Activated CD8-positive, alpha-beta T cell treated with anti-CD3 and anti-CD28 coated beads for 36 hours (primary cell): ENCODE measurements at places on chromosomes 7 and 10. TPM values are rescaled to one million over a fixed set of nuclear protein-coding genes. Genes with fewer than 3 reads are reported as not detected.
A peak's percentile ranks its signal among the peaks of the same experiment; 100 is the strongest.

APBB1IP gene
- total RNA-seq = 64.8 TPM

KNDC1 gene
- total RNA-seq = not detected

NEUROD6 gene
- not detected for total RNA-seq

PLEKHS1 gene
- total RNA-seq = not detected

DNA sequence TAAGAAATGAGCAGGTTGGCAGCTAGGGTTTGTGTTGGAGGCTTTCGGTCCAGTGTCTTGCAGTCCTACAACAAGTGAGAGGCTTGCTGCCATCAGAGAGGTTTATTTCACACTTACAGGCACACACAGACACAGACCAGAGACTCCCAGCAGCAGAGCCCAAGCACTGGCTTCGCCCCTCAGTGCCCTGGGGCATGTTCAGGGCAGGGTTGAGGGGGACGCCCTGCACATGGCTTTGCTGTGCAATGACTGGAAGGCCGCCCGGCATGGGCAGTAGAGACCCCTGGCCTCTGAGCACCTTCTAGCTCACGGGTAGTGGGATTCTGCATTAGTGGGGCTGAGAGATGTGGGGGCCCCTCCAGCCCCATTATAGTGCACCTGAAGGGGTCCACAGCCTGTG, 3.8 kb downstream of the SPRN start:
- DNase-seq = no peak

DNA sequence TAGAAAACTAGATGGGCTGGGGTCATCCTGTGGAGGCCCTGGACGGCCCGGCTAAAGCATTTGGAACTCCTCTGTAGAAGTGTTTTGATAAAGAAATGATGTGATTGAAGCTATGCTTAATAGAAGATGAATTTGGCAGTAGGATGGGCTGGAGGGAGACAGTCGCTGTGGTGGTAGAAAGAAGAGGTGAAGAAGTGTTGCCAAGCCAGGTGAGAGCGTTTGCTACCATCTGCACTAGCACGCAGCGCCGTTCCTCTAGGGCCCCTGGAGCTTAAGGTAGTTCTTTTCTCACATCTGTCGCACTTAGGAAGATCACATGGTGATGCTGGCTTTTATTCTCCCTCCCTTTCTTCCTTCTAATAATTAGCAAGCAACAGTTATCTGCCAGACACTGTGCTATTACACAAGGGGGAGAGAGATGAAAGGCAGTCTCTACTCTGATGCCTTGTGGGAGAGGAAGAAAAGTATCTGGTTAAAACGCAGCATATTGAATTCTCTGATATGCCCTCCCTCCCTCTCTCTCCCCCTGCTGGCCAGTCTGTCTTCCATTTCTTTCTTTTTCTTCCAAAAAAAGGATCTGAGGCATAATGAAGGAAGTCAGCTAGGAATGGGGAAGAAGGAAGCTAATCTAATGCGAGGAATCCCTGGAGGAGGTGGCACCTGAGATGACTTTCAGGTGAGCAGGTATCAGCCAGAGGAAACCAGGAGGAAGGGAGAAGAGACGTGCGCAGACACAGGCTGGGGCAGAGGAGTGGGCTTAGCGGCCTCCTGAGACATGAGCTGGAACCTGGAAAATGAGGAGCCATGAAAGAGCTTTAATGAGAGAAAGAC, 162.3 kb upstream of the KLF14 start:
- DNase-seq = no peak

- peak; percentile 15 for DNase-seq
Observed at GRCh38 chr10:100009283-100009792, 409 bp downstream of the DNMBP start.

DNA sequence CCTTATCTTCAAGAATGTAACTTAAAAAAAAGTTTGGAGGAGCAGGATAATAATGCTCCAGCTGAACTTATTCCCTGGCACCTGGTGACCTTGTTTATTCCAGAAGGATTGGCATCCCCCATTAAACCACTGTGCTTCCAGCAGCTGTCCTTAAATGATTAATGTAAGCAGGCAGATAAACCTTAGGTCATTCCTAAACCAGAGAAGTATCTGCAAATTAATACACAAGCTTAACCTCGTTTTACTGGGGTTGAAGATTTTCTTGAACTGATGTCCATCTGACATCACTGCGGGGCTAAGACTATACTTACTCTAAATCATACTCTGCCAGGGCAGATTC, 116.1 kb upstream of the PALS2 start:
- no peak for DNase-seq

- DNase-seq = no peak
Observed at GRCh38 chr7:148790131-148790726, 91.5 kb downstream of the CUL1 start.

DNA sequence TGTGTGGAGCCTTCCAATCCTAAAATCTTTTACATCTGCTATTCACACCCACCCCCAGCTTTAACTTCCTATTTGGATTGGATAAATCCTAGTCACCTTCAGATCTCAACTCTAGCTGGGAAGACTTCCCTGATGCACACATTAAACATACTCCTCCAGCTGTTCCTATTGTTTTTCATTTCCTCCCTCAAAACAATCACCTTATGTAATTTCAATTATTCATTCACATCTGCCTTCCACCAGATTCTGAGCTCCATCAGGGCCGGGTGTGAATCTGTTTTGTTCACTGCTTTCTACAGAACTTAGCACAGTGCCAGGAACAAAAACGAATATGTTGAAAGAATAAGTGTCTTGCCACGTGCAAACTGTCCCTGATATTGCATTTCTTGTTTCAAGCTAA, 497.4 kb downstream of the PLXDC2 start:
- DNase-seq = no peak

DNA sequence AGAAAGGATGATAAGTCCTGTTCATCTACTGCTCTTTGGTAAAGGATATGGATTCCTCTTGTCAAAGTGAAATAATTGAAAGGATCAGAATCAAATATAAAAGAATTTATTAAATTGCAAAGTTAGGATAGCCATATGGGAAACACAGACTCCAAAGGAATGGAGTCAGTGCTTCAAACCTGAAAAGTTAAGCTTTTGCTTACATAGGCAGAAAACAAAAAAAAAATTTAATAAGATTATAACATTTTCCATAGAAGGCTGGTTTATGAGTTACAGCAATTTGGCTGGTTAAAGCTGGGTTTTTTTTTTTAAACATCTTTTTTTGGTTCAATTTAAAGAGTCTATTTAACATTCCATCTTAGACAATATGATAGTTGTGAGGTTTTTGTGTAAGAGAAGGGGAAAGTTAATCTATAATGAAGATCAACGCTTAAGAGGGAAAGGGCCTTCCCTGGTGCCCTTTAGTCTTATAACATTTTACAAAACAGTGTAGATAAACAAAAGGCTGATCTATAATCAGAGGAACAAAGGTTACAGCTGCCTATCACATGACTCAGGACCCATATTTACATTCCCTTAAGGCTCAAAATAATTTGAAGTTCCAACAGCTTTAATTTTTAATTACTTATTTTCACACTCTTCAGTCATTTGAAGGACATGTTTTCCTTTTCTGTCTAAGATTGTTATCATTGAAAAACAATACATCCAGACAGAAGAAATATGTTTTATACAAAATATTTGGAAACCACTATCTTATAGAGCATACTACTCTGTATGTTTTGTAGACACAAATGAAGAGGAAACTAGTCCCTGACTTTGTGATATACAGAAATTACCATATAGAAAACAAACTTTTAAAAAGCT, 234.3 kb upstream of the MBL2 start:
- no peak for DNase-seq

- DNase-seq = no peak
Observed at GRCh38 chr10:15742836-15743235, 23.1 kb upstream of the ITGA8 start.

DNA sequence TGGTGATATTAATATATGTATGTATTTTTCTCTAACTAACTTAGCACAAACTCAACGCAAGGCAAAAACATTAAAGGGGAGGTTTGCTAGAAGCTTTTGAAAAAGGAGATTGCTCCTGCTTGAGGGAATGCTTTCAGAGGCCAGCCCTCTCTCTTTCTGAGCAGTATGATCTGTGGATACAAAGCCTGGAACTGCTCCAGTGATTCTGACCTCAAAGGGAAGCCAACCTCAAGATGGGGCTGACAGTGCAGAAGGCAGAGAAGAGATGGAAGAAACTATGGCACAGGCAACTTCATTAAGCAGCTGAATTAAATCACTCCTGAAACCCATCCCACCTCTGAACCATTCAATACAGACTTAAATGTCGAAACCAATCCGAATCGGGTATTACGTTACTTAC, 102.4 kb downstream of the USP6NL start:
- no peak for DNase-seq

GRCh38 chr10:89702121-89702480, 711 bp downstream of the KIF20B start:
- peak; percentile 49 for DNase-seq

GRCh38 chr7:107212725-107213124, 43.9 kb downstream of the HBP1 start:
- DNase-seq = no peak

DNA sequence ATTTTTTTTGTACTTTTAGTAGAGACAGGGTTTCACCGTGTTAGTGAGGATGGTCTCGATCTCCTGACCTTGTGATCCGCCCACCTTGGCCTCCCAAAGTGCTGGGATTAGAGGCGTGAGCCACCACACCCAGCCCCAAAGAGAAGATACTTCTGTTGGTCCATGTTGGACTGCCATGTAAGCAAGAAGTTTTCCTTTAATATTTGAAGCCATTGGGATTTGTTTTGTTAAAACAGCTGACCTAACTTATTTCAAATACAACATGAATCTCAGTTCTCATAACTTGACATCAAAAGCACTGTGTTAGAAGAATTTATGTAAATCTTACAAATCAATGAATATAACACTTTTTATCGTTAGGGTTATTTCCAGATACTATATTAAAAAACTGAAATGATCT, 302.4 kb downstream of the SDHAF3 start:
- no peak for DNase-seq

GRCh38 chr7:110868458-110868857, 222.5 kb upstream of the LRRN3 start:
- DNase-seq = no peak

DNA sequence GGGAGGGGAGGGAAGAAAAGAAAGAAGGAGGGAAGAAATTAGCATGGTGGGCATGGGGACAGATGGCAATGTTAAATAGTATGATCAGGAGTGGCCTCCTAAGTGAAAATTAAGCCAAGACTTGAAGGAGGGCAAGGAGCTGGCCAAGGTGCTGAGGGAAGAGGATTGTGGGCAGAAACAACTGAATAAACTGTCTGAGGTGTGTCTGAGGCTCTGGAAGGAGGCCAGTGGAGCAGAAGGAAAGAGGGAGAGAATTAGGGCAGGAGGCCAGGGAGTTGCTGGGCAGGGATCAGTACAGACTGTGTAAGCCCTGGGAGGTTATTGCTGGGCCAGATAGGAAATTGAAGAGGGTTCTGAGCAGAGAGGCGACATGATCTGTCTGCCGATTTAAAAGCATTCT, 40.6 kb upstream of the VKORC1L1 start:
- DNase-seq = peak; percentile 19

GRCh38 chr10:79948976-79949722, at the start of gene SFTPD:
Gene SFTPD (minus strand): TSS chr10:79949105. CDS start chr10:79946659, 2,446 bp downstream.
- no peak for DNase-seq

DNA sequence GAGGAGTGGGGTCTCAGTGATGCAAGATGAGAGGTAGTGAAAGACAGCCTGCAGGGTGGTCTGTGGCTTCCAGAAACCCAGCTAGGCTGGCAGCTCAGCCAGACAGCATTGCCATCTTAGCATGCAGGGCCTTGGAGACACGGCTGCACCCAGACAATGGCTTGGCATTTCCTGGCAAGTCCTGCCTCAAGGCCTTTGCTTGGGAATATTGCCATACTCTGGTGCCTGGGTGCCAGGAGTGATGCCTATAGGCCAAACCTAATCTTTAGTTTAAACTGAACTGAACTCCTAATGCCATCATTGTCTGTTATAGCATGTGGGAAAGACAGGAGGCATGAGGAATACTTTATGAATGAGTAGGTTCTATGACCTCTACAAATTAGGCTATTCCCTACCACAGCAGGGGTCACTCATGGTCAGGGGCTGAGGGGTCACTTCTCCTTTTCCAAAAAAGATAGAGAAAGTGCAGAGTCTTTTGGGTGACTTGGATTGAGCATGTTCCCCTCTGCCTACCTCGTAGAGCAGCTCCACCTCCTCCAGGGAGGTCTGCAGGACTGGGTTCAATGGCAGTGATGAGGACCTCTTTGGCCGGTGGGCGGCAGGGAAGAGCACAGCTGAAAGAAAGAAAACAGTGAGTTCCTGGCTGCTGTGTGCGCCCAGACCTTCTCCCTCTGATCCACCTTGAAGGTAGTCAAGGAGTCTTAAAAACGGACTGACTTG, 8.8 kb upstream of the SLC13A4 start:
- DNase-seq = no peak
